Subcutaneous adipose tissue (tissue), 4 donors: ENCODE measurements at places on chromosomes 7 and 10. TPM values are rescaled to one million over a fixed set of nuclear protein-coding genes. Genes with fewer than 3 reads are reported as not detected.

Gene POU6F2
- total RNA-seq = not detected

Gene THSD7A
- 7.5 TPM for total RNA-seq

Gene PCDH15
- not detected for total RNA-seq

Gene WDR86
- total RNA-seq = 14.5 TPM

Gene FAM221A
- 11.1 TPM for total RNA-seq

Gene SLC13A4
- total RNA-seq = 0.88 TPM

Gene RNF148
- total RNA-seq = 2.2 TPM

Gene GIMAP4
- total RNA-seq = 43.9 TPM

Gene SPDYE6
- total RNA-seq = not detected

Gene SLC35B4
- 13.2 TPM for total RNA-seq

Gene DPYSL4
- 0.22 TPM for total RNA-seq

Gene TMEM225B
- total RNA-seq = 1.2 TPM

Gene SPDYE9
- not detected for total RNA-seq

Gene ITPRID1
- not detected for total RNA-seq

Gene SRGN
- total RNA-seq = 572 TPM

Gene CRHR2
- not detected for total RNA-seq

Gene AGK
- total RNA-seq = 14.3 TPM

Gene HECW1
- 1.1 TPM for total RNA-seq

Gene IL2RA
- 2.4 TPM for total RNA-seq

Gene PRLHR
- not detected for total RNA-seq

Gene OR6B1
- total RNA-seq = not detected

Gene ADIRF
- 1,405 TPM for total RNA-seq

Gene COX19
- 15.5 TPM for total RNA-seq

Gene HPSE2
- total RNA-seq = 0.34 TPM

Gene PBLD
- 7.7 TPM for total RNA-seq

Gene PON2
- 77.7 TPM for total RNA-seq

Gene ACTR3C
- total RNA-seq = 2.0 TPM

Gene TMEM72
- not detected for total RNA-seq

Gene SMO
- 1.7 TPM for total RNA-seq

Gene CPA2
- not detected for total RNA-seq

Gene DNAJB12
- total RNA-seq = 30.9 TPM

Gene IDE
- total RNA-seq = 21.3 TPM

Gene TMEM196
- not detected for total RNA-seq

Gene ZNF503
- total RNA-seq = 9.0 TPM

Gene SPDYE1
- total RNA-seq = not detected

Gene FBXL13
- total RNA-seq = not detected

Gene TMEM213
- not detected for total RNA-seq

Gene AMPH
- 6.8 TPM for total RNA-seq

Gene MMS19
- 79.6 TPM for total RNA-seq

Gene OIT3
- total RNA-seq = not detected

Gene UPK3B
- total RNA-seq = 0.75 TPM

Gene HTR5A
- not detected for total RNA-seq

Gene PRPS1L1
- total RNA-seq = not detected

Gene SVIL
- total RNA-seq = 52.0 TPM

Gene GHRHR
- not detected for total RNA-seq

Gene ACTR1A
- total RNA-seq = 147 TPM

Gene OR2A42
- total RNA-seq = not detected

Gene GSAP
- total RNA-seq = 50.1 TPM

Gene CYP26A1
- total RNA-seq = not detected

Gene FOXI2
- 0.22 TPM for total RNA-seq
